CD4-positive, alpha-beta T cell treated with Interleukin-21 for 1 hour (primary cell): ENCODE measurements at places on chromosomes 3 and 15.

GRCh38 chr3:185595526-185595925, 9.4 kb downstream of the SENP2 start:
- no peak for DNase-seq

- no peak for DNase-seq
Observed at GRCh38 chr15:88830016-88830415, 26.8 kb downstream of the ACAN start.

- no peak for DNase-seq
Observed at GRCh38 chr3:99607151-99607550, 31.2 kb upstream of the COL8A1 start.

DNA sequence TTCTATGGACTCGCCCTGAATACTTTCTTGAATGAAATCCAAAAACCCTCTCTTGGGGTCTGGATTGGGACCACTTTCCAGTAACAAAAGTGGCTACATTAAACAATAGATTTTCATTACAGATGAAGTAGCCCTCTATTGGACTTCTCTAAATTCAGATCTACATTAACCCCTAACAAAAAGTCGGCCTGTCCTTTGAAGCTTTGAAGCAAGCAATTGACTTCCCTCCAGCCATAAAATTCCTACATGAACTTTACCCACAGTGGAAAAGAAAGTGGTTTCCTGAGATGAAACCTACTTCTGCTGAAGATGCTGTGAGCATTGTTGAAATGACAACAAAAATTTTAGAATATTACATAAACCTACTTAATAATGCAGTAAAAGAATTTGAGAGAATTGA, 967.1 kb upstream of the ROBO1 start:
- no peak for DNase-seq

GRCh38 chr3:171159024-171159821, 132.7 kb upstream of the SLC2A2 start:
- DNase-seq, result no peak

- no peak for DNase-seq
Observed at GRCh38 chr3:141087076-141087777, 36.1 kb downstream of the SPSB4 start.

- DNase-seq, result peak; percentile 72
Observed at GRCh38 chr3:42539871-42540714, 37.6 kb downstream of the VIPR1 start.

DNA sequence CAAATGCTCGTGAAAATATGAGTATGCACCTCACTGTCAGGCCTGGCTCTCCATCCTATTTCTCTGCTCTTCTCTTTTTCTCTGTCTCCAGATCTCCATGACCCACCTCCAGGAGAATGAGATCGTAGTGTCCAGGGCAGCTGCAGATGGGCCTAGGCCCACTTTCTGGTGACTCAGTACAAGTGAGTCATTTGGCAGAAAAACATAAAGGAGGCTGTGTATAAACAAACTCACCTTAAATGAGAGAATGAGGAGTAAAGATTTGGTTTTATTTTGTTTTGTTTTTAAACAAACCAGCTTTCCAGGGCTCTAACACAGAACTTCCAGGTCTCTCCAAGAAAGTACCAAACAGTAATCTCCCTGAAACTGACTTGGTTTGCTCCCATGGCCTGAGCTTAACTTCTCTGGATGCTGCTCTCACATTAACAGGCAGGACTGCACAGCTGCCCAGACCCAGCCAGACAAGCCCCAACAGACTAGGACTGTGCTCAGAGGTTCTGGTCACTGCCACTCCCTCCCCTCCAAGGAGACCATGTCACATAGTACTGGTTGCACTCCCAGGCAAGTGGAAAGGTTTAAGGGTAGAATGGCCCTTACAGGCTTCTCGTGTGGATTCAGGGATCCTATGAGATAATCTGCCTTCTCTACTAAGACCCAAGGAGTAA, 1.5 kb upstream of the HEG1 start:
- no peak for DNase-seq

- peak; percentile 16 for DNase-seq
Observed at GRCh38 chr3:158731938-158732855, at the start of gene RARRES1. TSS of gene RARRES1 (minus strand) at chr3:158732457. CDS start at chr3:158732415, 42 bp downstream.

DNA sequence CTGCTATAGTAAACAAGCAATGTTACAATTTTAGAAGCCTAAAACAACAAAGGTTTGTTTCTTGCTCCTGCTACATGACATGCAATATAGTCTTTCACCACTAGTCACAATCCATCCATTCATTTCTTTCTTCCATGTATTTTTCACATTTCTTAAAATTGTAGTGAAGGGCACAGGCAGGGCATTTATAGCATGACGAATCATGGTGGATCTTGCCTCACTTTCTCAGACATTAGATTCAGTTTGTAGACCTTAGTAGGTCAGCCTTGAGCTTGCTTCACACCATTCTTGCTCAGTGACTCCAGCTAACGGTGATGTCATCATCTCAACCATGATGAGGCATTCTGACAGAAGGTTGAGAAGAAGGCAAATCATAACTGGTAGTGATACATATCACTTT, 546.8 kb downstream of the TBL1XR1 start:
- DNase-seq, result no peak

DNA sequence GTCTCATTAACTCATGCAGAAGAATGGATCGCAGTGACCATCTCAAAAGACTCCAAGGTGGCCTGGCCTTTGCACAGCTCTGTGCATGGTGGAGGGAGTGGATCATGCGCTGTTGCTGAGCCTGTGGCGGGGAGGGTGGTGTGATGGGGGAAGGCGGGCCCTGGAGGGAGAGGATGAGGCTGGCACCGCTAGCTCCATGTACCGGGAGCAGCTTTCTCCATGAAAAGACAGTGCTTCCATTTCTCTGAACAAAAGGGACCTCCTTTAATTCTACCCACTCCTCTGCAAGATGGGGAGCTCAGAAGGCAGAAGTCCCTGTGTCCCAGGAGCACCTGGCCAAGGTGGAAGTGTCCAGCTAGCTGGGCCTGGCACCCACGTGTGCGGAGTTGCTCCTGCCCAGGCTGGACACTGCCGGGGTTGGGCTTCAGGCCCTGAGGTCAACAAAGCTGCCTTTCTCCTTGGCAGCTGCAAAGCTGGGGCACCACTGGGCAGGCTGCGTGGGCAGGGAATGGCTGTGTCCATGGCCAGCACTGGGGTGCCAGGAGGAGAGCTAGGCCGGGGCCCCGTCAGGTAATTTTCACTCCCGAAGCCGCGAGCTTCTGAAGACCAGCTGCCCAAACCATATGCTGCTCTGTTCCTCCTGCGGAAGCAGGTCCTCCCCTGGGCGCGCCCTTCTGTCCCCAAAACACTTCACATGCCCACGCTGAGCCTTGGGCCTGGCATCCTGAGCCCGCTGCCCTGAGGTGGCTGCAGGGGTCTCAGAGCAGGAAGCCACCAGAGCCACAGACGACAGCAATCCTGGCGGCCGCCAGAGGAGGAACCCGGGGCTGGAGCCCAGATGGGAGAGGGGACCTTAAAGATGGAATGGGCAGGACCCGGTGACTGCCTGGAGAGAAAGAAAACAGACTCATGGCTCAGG, 6.4 kb downstream of the MAP6D1 start:
- no peak for DNase-seq

DNA sequence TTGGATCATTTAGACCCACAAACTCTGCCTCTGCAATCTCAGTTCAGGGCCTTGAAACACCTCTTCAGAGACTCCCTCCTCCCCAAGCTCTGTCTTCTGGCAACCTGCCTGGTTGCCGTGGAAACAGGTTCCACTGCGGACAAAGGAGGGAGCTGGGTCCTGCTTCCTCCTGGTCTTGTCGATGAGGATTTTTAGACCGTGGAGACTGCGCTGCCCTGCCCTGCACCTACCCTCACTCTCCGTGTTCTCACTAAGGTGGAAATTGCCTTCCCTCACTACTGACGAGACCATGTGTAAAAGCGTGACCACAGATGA, at the start of gene RTP1:
Gene RTP1 (plus strand): TSS at position 152 of the 315 bp plus-strand sequence. CDS start 30 bp downstream, at position 182.
- no peak for DNase-seq

GRCh38 chr15:65339920-65340319, 35.4 kb downstream of the RNU5B-1 start:
- no peak for DNase-seq

GRCh38 chr3:193873426-193874201, 262.3 kb upstream of the HES1 start:
- DNase-seq, result no peak

DNA sequence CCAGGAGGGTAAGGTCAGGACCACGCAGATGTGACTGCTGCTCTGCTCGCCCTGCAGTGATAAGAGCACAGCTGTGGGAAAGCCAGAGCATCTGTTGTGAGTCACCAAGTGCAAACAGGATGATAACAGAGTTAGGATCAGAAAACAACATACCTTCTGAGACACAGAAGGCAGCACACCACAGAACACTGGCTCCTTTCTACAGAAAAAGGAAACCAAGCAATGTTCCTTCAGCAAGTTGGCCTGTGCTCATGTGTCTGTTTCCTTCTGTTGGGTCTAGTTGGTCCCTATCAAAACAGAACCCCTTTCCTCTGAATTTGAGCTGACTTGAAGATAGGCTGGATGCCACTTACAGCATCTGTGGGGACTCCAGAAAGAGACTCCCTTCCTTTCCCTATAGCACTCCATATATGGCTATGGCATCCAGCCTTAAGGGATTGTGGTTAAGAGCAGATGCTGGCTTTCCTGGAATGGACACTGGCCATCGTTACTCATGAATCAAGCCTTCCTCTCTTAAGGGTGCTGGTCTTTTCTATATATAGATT, 440.7 kb upstream of the THBS1 start:
- no peak for DNase-seq

- DNase-seq, result no peak
Observed at GRCh38 chr3:37704064-37704463, 157.6 kb upstream of the CTDSPL start.

DNA sequence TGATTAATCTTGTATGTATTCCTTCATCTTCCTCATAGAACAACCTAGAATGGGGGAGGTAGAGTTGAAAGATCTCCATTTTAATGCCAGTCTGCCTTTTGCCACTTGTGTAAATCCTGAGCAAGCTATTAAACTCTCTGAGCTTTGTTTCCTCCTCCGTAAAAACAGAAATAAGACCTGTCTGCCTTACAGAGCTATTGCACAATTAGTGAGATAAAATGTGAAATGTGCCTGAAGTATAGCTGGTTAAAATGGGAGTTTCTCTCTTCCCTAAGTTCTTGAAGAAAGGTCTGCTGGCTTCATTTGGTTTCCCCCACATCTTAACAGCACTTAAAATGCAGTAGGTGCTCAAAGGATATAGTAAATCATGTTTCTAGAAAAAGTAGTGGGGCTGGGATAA, 19.0 kb downstream of the ALDH1A2 start:
- DNase-seq, result no peak

- DNase-seq, result no peak
Observed at GRCh38 chr3:27927882-27928281, 205.8 kb upstream of the EOMES start.

DNA sequence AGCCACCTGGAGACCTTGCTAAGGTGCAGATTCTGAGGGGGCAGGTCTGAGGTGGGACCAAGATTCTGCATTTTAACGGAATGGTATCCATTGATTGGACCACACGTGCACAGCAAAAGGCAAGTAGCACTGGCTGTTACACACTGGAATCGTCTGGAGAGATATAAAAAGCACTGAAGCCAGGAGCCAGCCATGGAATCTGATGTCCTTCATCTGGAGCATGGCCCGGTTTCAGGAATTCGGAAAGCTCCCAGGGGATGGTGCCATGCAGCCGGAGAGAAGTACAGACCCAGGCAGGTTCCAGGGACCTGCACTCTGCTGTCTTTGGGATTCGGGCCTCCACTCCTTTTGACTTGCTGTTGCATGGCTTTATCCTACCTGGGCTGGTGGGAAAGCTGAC, 28.8 kb upstream of the PRR20G start:
- DNase-seq, result no peak

GRCh38 chr3:4614927-4615326, 121.8 kb downstream of the ITPR1 start:
- no peak for DNase-seq

GRCh38 chr15:23736033-23736673, 49.0 kb upstream of the NDN start:
- DNase-seq, result no peak

- peak; percentile 55 for DNase-seq
Observed at GRCh38 chr3:141403576-141403975, 35.3 kb downstream of the ZBTB38 start.

GRCh38 chr15:85500060-85500708, 119.8 kb downstream of the AKAP13 start:
- DNase-seq, result no peak

DNA sequence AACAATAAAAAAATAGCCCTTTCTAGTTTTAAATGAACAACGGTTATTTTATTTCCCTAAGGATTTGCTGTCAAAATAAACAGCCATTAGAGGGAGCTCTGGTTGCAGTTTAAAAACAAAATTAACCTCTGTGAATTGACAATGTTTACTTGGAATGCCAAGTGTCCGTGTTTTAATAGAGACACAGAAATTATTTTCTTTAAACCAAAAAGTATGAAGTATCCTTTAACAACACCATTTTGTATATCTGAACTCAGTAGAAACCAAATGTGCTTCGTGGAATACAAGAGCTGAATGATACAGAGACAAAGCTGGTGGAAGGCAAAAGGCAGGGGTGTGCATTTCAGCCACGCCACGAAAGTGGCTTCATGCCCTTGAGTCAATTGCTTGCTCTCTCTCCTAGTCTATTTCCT, 74.4 kb downstream of the MOBP start:
- no peak for DNase-seq

- DNase-seq, result no peak
Observed at GRCh38 chr3:194808640-194809097, 123.0 kb downstream of the FAM43A start.

- no peak for DNase-seq
Observed at GRCh38 chr15:25717457-25718168, 145.5 kb downstream of the ATP10A start.

DNA sequence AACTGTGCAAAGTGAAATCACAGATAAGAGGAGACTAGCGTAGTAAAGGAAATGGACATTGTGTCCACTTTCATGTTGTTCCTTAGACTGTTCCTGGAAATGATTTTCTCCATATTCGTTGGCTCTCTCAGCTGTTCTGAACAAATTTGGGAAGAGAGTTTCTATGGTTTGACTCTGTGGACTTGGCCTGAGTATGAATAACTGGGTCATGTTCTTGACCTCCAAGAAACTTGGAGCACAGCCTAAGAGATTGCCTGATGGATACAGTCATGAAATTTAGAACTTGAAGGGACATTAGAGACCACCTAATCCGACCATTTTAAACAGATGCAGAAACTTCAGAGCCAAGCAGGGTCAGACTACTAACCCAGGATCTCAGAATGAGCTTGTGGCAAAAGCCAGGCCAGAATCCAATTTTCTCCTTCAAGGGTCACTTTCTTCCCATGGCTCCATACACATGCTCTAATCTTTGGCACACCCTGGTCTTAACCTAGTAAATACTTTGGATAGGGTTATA, 430.4 kb downstream of the RBMS3 start:
- DNase-seq, result no peak

GRCh38 chr3:38890426-38890825, 74.4 kb upstream of the SCN10A start:
- DNase-seq, result no peak

- DNase-seq, result no peak
Observed at GRCh38 chr15:72845981-72846383, 62.4 kb upstream of the ADPGK start.

DNA sequence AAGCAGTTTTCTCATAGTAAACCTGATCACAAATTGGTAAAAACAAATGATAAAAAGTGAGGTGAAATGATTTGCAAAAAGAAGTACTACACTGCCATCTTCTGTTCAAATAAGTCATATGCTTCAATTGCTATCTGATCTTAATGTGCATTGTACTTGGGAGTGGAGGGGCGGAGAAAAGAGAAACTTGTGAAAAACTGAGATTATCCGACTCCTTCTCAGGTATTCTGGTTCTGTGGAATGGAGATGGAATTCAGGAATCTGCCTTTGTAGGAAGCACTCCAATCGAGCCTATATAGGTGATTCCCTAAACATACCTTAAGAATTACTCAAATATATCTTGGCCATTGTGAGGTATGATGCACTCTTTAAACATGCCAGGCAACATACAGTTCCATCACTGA, 180.6 kb downstream of the CHL1 start:
- DNase-seq, result no peak
